ENCODE measurements at places on chromosomes 16 and 17.

DNA sequence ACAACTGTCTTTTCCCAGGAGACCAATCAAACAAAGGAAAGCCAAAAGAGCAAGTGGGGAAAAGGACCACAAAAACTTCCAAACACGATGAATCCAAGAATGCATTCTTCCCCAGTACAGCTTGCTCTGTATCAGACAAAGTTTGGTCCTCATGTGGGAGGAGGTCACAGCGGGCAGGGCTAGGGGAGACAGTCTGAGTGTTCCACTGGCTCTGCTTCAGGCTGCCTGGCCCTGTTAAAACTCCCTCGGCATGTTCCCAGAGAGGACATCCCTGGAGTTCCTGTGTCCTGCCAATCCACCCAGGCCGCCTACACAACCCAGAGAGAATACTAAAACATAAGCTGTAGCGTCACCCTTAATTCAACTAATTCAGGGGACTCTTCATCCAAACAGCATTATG lies 415.1 kb upstream of the DYNLRB2 start:
- DNase-seq, result no peak

DNA sequence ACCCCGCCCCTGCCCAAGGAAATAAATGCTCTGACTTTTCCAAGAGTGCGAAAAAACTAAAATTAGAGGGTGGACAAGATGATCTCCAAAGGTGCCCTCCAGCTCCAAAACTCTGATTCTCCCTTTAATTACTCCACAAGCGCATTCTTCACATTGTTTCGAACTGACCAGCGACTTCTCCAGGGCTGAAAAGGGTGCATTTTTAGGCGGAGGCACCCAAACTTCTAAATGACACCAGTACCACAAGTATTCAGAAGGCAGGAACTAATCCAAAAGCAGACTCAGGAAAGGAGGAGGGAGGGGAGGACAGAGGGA lies 750 bp downstream of the ZFHX3 start:
- no peak for DNase-seq

DNA sequence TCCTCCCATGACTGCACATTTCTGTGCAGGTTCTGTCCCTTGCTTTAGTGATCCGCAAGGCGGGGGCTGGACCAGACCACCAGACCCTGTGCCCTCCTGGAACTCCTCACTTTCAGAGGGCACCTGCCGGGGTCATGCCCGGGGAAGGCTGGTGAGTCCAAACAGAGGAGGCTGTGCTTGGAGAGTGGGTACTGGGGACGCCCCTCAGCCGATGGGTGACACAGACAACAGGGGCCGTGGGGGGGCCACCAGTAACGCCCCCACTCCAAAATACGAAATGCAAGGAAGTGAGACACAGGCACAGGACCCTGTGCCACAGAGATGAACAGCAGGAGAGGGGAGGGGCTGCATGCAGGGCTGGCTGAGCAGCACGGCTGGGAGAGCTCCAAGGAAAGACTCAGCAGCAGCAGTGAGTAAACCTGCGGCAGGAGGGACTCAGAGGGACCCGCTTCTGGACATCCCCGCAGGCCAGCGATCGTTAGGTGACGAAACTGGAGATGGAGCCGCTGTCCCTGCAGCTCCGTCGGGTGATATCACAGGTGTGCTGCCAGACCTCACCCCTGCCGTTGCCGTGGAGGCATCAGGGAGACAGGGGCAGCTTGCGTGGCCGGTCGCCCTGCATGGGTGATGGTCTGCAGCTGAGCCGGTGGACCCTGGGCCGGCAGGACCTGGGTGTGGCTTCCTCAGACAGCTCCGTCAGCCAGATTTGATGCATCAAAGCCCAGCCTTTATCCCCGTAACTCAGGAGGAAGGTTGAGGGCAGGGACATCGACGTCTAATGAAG lies 71.2 kb upstream of the GNG13 start:
- no peak for DNase-seq

- DNase-seq, result no peak
Observed at GRCh38 chr16:79607587-79607986, 7.0 kb upstream of the MAF start.

GRCh38 chr17:53791551-53791950 lies 31.2 kb upstream of the KIF2B start:
- DNase-seq, result no peak

DNA sequence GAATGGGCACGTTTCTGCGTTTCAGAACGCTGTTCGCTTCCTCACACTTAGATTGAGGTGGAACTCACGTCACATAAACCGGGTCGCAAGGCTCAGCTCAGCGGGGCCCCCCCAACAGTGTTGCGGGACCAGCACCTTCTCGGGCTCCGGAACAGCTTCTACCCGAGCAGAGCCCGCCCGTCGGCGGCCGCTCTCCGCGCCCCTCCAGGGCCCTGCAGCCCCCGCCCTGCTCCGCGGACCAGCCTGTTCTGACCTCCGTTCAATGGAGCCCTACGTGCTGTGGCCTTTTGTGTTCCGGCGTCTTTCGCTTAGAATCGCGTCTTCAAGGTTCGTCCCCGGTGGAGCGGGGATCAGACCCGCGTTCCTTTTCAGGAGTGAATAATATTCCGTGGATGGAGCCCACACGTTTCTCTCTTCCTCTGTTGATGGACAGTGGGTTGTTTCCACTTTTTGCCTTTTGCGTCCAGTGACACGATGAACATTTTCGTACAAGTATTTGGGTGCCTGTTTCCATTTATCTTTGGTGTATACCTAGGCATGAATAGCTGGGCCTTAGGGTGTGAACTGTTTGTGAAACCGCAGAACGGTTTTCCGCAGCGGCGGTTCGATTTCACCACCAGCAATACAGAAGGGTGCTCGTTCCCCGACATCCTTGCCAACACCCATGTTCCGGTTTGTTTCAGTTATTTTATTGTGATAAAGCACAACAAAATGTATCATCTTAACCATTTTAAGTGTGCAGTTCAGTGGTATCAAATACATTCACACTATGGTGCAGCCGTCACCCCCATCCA lies 2.3 kb upstream of the SLC22A31 start:
- no peak for DNase-seq

GRCh38 chr17:70136131-70136530 lies 33.2 kb upstream of the KCNJ2 start:
- DNase-seq, result no peak

- no peak for DNase-seq
Observed at GRCh38 chr17:72843591-72843990, 248.9 kb downstream of the SLC39A11 start.

GRCh38 chr17:320809-321385 lies 31.7 kb downstream of the RPH3AL start:
- no peak for DNase-seq

GRCh38 chr17:63082273-63082861 lies 116.3 kb downstream of the TANC2 start:
- DNase-seq, result no peak

DNA sequence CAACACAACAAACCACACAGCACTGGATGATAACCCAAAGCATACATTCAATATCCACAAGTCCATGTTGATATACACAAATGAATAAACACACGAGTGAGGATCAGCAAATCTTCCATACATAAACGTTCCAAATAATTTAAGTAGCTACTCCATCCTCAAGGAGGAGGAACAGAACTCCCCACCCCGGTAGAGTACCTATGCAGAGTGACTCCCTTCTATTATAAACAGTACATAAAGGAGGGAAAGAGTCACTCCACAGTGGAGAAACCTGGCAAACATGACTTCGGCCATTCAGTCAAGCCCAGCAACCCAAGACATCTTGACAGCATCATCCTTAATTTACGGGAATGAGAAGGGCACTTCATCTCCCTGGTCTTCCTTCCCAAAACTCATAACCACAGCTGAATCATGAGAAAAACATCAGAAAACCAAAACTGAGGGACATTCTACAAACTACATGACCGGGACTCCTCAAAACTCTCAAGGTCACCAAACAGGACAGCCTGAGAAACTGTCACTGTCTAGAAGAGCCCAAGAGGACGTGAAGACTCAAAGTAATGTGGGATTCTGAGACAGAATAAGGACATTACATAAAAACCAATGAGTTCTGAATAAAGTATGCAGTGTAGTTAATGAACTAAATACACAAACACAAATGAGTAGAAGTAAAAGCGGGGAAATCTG lies 5.6 kb downstream of the USP22 start:
- DNase-seq, result no peak

- DNase-seq, result no peak
Observed at GRCh38 chr16:80019395-80019794, 418.9 kb upstream of the MAF start.

Data from anterior cingulate cortex (tissue), 58 donors.